ENCODE measurements at places on chromosomes 4 and X.

- DNase-seq = no peak
Measured at GRCh38 chr4:6674500-6675149, 19.1 kb upstream of the S100P start.

DNA sequence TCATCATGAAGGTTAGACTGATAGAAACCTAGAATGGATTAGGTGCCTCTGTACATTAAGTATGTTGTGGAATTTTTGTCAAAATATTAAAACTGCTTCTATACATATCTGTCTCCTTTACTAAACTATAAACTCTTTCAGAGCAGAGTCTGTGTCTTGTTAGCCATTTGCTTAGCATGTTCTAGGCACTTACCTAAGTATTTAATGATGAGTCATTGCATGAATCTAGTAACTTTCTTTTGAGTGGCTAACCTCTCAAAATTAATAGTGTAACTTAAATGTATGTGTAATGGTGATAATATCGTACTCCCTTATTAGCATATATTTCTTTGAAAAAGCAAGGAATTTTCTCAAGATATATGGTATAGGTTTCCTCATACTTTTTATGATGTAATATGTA, 57.8 kb downstream of the RAP1GDS1 start:
- no peak for DNase-seq

DNA sequence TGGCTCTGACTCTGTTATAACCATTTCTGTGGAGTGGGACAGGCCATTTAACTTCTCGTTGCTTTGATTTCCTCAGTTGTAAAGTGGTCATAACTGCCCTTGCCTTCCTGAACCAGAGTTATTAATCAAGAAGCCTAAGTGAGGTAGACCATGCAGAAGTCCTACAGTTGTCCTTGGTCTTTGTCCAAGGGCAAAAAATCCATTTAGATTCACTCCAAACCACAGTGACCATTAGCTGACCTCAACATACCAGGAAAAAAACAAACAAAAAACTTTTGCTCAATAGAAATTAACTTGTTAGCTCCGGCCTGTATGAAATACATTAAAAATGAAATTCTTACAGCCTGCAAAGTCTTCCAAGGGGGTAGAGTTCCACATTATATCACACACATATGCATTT, 52.7 kb downstream of the TBC1D9 start:
- DNase-seq = no peak

DNA sequence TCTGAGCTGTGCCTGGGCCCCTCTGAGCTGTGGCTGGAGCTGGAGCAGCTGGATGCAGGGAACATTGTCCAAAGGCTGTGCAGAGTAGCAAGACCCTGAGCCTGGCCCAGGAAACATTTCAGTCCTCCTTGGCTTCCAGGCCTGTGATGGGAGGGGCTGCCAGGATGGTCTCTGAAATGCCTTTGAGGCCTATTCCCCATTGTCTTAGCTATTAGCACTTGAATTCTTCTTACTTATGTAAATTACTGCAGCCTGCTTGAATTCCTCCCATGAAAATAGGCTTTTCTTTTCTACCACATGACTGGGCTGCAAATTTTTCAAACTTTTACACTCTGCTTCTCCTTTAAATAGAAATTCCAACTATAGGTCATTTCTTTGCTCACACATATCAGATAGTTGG, 349.8 kb upstream of the KLHL4 start:
- no peak for DNase-seq

- no peak for DNase-seq
Measured at GRCh38 chr4:41797260-41797659, 48.7 kb upstream of the PHOX2B start.

GRCh38 chrX:140821280-140821679, 111.7 kb downstream of the LINC00632 start:
- DNase-seq = no peak

DNA sequence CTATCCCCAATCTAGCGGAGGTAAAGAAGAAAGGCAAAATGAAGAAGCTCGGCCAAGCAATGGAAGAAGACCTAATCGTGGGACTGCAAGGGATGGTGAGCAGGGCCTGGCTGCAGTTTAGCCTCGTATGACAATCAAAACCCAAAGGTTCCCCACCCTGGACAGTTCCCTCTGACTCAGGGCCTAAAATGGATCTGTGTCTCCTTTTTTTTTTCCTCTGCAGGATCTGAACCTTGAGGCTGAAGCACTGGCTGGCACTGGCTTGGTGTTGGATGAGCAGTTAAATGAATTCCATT, 986 bp downstream of the HDAC6 start:
- no peak for DNase-seq

- DNase-seq = no peak
Measured at GRCh38 chr4:45350438-45350837, 624.1 kb upstream of the GNPDA2 start.

- no peak for DNase-seq
Measured at GRCh38 chr4:159023741-159024140, 79.1 kb upstream of the RAPGEF2 start.

GRCh38 chrX:53312946-53313727, 31.8 kb upstream of the IQSEC2 start:
- peak; percentile 64 for DNase-seq

- DNase-seq = peak; percentile 51
Measured at GRCh38 chr4:40292313-40292759, 42.8 kb upstream of the CHRNA9 start.

- DNase-seq = no peak
Measured at GRCh38 chrX:8049827-8050226, 121.2 kb downstream of the VCX2 start.

DNA sequence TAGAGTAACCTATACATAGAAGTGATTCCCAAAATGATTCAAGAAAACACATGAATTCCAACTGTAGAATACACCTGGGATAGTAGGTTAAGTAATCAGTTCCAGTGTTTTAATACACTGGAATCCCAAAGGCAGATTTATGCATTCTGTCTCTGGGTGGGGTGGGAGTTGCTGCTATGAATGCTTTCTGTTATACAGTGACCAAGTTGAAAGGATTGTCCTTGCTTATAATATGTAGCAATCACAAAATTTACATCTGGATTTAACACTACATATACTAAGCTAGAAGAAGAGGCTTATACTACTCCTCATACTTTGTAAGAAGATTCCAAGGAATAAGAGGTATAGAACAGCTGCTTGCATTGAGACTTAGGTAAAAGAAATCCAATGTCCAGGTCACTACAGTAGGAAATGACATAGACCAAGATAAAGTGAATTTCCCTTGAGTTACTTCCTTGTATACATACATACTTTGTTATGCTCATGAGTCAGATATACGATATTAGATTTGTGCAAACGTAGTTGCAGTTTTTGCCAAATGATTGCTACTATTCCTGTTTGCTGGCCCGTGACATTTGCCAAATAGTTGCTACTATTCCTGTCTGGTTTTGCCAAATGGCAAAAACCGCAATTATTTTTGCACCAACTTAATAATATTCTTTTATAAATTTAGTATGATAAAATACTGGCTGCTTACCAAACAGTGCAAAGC, 210.5 kb upstream of the DIAPH2 start:
- DNase-seq = no peak

DNA sequence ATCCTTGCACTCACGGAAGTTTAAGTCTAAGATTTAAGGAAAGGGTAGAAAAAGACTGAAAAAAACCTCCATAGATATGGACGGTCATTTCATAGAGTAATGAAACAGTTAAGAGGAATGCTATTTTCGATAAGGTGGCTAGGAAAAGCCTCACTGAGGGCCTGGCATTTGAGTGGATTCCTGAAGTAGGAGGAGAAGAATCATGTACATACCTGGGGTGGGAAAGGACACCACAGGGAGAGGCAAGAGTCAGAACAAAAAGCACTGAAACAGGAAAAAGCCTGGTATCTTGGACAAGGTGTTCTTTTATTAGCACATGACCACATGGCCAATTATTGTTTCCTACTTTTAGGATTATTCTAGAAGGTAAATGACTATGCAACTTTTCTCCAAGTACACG, 547.2 kb upstream of the DIPK2B start:
- no peak for DNase-seq

GRCh38 chrX:141405853-141406492, 163.7 kb upstream of the SPANXC start:
- DNase-seq = no peak

- DNase-seq = no peak
Measured at GRCh38 chr4:177229331-177229730, 80.3 kb upstream of the NEIL3 start.

GRCh38 chr4:171588764-171589163, 224.4 kb upstream of the GALNTL6 start:
- DNase-seq = no peak

GRCh38 chr4:118388606-118389005, 35.8 kb upstream of the PRSS12 start:
- DNase-seq = no peak

- DNase-seq = no peak
Measured at GRCh38 chr4:149836546-149836945, 20.9 kb upstream of the IQCM start.

DNA sequence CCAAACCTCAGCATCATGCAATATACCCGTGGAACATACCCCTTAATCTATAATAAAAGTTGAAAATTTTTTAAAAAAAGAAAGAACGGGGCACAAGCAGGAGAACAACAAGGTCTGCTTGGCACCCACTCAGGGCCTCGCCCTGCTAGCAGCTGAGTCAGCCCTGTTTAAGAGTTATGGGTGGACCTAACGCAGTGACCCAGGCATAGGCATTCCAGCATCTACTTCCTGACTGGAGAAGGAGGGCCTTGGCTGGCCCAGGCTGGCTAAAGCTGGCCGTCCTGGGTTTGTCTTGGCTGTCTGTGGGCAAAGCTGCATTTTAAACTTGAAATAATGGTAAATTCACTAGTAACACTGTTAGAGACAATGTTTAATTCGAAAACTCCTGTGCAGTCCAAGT, 236.7 kb upstream of the PGRMC2 start:
- DNase-seq = no peak
